ENCODE measurements at places on chromosomes 6 and 20.
A peak's percentile ranks its signal among the peaks of the same experiment; 100 is the strongest.

DNA sequence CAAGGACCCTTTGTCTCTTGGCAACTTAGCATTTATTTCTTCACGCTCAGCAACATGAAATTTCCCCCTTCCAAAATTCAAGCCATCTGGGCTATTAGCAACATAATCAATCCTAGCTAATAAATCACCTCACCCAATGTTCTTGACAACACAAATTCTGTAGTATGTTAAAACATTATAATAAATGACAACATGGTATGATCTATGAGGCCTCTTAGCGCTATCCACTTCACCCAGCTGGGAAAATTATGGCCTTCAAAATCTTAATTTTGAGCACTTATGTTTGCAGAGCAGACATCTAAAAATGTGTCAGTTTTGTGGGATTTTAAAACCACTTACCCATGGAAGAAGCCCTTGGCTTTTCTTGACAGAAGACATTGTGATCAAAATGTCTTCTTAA, 181.9 kb downstream of the HDGFL1 start:
- no peak for DNase-seq

- no peak for DNase-seq
Measured at GRCh38 chr6:106752641-106753040, 123.3 kb downstream of the QRSL1 start.

GRCh38 chr6:104705095-104705707, 154.5 kb downstream of the HACE1 start:
- peak; percentile 71 for DNase-seq

- DNase-seq, result no peak
Measured at GRCh38 chr6:87976616-87977015, 71.0 kb upstream of the SPACA1 start.

DNA sequence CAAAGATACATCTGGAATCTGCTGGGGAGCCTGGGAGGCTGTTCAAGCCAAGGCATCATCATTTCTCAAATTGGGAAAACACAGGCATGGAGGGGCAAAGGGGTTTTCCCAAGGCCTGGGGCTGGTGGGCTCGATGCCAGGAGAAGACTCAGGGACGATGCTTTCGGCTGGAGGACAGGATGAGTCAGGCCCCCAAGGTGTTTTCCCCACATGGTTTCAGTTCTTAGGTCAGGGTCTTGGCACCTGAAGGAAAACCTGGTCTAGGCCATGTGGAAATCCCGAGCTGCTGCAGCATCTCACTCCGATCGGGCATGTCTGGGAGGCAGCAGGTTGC, 348.1 kb downstream of the CDC5L start:
- DNase-seq, result peak; percentile 78

GRCh38 chr20:46013829-46014516, 5.3 kb downstream of the MMP9 start:
- peak; percentile 13 for DNase-seq

GRCh38 chr20:3046677-3047462, 1.0 kb downstream of the MRPS26 start:
- no peak for DNase-seq

- no peak for DNase-seq
Measured at GRCh38 chr6:37987559-37987958, 168.0 kb downstream of the ZFAND3 start.

DNA sequence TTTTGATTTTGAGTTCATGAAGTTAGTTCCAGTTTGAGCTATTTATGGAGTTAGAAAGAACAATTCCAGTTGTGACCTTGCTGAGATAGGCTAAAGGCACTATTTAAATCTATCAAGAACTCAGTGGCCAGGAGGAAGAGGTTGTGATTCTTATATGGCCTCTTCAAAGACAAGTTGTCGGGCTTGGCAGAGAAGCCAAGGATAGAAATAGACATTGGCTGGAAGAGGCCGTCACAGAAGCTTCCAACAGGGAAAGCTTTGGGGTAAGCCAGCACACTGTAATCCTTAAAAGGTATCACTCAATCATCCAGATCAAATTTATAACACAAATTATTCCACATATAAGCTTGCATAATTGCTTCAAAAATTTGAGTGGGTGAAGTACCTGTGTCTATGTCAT, 286.1 kb downstream of the SYNE1 start:
- no peak for DNase-seq

- no peak for DNase-seq
Measured at GRCh38 chr20:62655282-62656196, 13.2 kb downstream of the SLCO4A1 start.

GRCh38 chr6:56246881-56247653, at the start of gene COL21A1:
COL21A1 (minus strand) TSS chr6:56247580; CDS start chr6:56182618, 64,962 bp downstream.
- peak; percentile 27 for DNase-seq

DNA sequence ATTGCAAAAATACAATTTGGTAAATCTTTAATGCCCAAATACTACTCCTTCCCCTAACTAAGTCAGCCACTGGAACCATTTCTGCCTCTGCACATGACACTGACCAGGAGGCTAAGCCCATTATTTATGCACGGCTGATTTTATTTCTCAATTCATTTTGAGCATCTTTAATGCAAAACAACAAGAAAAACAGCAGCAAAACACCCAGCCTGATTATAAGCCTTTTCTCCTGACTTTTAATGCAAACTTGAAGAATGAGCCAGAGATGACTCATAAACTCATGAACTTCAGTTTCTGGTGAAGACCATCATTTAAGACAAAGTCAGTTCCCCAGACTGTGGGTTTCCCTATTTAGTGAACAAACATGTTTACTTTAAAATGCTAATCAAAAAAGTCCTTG, 51.6 kb downstream of the CYP24A1 start:
- DNase-seq, result peak; percentile 51

- no peak for DNase-seq
Measured at GRCh38 chr6:30757261-30757904, 13.0 kb upstream of the IER3 start.

GRCh38 chr20:5033566-5033965, 32.3 kb upstream of the SLC23A2 start:
- DNase-seq, result peak; percentile 49

DNA sequence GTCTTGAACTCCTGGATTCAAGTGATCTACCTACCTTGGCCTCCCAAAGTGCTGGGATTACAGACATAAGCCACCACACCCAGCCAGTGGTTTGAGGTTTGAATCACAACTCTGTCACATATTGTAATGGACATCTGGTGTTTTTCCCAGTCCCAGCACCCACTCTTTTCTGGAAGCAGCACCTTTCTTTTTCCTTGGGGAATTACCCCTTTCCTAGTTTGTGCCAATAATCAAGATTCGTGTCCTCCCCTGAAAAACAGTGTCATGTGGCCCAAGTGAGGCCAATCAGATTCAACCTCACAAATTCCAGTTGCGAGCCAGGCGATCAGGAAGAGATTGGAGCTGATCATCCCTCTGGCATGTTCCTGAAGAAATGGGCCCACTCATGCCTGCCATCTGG, 71.7 kb upstream of the SGK1 start:
- DNase-seq, result no peak

DNA sequence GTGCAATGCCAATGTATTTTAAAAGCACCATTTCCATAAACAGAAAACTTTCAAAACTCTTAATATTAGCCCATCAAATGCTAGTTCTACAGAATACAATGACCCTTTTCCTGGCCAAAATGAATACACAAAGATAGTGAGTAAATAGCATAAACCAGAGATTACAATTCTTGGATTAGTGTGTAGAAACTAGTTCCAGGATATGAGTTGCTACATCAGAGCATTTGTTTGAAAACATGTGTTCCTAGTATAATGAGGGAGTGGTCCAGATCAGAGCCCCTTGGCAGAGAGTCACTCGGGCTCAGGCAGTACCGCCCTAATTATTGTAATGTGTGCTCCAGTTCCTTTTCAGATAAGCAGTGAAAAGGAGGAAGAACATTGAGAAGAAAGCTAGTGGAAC, 63.7 kb upstream of the COL21A1 start:
- DNase-seq, result no peak

DNA sequence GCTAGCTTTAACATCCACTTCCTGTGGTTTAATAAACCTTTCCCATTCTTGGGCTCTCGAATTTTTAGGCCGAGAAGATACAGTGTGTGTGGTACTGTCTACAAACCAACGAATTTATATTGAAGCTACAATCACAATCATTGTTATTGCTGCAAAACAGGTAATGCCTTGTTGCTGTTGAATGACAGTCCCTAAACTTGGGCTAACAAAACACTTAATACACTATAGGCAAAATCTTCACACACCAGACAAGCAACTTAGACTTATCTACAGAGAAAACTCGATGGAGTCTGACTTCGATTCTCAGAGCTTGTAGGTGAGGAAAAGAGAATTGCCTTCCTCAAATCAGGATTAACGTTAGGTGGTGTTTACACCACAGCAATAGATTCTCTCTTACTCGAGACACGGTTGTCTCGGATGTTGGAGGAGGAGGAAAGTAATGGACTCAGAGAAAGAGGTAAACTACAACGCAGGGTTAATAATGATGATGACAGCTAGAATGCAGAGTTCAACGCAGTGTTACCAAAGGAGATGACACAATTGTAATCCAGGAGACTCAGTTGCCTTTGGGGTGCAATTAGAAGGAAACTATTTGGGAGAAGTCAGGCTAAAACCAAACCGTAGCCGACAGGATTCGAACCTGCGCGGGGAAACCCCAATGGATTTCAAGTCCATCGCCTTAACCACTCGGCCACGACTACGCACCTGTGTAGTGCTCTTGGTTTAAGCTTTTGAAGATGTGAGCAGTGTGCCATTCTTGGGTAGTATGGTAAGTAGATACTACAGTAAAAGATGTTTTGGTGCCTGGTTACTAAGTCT, 32.5 kb upstream of the ZNF184 start:
- DNase-seq, result peak; percentile 62

DNA sequence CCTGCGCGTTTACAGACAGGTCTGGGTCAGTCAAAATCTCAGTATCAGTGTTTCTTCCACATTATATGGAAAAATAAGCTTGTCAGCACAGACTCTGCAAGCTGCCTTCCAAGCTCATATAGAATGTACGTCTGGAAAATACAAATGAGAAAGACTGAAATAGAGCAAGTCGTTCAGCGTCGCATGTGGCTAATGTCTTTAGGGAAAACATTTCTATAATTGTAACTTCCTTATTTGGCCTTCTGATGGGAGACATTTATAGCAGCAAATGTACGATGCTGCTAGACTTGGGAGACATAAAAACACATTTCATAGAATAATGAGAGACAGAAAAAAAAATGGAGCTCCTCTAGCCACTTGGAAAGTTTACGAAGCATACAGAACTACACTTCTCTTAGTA, 122.2 kb downstream of the KIF16B start:
- no peak for DNase-seq

DNA sequence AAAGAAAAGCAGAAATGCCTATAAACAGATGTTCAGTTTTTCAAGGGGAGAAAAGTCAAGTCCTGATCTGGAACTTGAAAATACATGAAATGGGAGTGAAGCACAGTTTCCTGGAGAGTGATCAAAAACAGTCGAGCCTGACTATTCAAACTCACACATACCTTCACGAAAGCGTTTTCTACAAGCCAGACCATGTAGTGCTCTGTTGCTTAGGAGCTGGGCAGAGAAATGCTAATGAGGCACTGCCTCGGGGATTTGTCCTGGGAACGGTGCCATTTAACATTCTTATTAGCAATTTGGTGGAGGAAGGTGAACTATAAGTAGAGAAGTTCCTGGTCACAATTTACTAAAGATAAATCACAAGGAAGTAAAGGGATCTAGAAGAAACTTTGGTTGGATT, 5.9 kb downstream of the NHSL1 start:
- peak; percentile 85 for DNase-seq

DNA sequence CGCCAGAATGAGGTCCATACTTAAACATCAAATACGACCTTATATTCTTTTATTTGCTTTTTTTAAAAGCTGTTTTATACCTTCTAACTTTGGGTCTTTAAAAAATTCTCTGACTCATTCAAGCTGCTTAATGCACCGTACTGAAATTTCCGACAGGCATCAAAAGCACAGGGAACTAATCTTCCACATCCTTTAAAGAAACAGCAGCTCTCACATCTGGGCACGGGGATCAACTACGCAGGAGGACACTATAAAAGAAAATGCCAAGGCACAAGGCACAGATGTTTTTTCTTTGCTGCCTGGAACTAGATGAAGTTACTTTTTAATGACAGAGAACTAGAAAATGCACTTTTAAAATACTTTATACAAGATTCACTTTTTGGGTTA, 112.4 kb upstream of the ARG1 start:
- no peak for DNase-seq

DNA sequence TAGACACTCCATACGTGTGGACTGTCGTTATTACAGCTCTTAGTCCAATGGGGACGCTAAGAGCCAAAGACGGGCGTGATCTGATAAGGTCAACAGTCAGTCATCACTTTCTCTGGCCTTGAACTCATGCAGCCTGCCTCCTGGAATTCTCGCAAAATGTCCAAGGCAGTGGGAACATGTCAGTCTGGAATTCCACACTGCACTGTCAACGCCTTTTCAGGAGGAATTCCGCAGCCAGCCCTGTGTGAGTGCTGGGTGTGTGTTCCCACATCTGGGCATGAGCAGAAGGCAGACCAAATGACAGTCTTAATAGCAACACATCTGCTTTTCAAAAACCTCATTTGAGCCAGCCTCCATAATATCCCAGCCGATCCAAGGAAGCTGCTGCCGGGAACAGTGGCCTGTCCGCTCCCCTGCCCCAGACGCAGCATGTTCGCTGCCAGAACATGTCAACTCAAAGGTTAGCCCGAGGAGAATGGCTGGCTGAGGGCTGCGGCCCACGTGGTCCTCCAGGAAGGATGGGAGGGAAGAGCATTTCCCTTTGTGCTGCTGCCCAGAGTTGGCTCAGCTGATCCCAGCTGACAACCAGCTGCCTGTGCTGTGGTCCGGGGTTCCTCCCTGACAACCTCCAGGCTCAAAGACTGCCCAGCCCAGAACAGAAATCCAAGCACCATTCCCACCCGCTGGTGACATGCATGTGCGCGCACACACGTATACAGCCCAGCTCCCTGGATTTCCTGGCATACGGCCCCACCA, 103.1 kb downstream of the SULF2 start:
- peak; percentile 65 for DNase-seq

DNA sequence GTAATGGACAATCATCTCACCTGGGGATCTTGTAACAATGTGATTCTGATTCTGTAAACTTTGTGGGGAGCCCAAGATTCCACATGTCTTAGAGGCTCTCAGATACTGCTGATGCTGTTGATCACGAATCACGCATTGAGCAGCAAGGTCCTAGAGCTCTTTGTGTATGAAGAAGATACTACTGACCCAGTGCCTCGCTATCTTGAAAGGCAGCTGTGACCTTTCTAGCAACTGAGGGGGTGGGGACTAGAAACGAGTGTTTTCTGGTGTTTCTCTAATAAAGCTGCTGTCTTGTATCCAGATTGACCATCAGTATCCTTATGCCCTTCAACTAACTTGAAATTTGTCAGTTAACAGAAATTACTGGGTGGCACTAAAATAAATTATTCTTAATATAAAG, 142.9 kb downstream of the MTHFD1L start:
- DNase-seq, result no peak

DNA sequence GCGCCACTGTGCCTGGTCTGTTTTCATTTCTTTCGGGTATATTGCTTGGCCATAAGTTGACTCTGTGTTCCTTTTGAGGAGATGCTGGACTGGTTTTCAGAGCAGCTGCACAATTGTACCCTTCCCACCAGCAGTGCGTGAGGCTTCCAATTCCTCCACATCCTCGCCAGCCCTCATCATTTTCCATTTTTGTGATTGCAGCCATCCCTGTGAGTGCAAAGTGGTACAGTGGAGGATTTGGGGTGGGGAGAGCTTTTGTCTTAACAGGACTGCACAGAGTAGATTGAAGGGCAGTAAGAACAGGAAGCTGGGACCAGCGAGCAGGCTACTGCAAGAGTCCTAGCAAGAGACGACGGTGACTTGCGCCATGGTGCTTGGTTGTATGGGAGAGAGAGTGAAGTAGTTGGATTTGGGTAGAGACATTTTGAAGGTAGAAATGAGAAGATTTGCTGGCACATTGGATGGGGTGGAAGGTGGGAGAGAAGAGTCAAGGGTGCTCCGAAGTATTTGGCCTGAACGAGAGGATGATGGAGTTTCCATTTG, 18.3 kb downstream of the BCAS4 start:
- no peak for DNase-seq

GRCh38 chr6:77880501-77880900, 227.7 kb downstream of the MEI4 start:
- peak; percentile 39 for DNase-seq
